CD4-positive, alpha-beta memory T cell (primary cell): ENCODE measurements at places on chromosomes 1 and 21.

DNA sequence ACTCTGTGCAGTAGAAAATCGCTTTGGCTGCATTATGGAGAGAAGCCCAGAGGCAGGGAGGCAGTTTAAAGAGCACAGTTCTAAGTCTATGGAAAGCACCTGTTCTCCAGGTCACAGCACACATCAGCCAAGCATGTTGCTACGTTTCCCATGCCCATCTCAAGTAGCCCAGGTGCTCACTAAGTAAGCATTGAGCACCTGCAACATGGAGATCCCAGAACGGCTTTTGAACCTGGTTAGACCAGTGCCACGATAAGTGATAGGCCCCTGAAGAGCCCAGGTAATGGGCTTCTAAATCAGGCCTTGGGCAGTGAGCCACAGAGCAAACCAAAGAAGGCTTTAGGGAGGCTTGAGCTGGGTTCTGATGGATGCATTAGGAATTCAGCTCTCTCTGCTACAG, 186.2 kb downstream of the C1orf94 start:
- H3K4me3 ChIP-seq = no peak overlapping the region
- DNase-seq = no peak
- H3K27ac ChIP-seq = no peak overlapping the region
- H3K4me1 ChIP-seq = no peaks in the 10 kb centered on the region
- peaks cover 4% of the 10 kb centered on the region for H3K27me3 ChIP-seq

DNA sequence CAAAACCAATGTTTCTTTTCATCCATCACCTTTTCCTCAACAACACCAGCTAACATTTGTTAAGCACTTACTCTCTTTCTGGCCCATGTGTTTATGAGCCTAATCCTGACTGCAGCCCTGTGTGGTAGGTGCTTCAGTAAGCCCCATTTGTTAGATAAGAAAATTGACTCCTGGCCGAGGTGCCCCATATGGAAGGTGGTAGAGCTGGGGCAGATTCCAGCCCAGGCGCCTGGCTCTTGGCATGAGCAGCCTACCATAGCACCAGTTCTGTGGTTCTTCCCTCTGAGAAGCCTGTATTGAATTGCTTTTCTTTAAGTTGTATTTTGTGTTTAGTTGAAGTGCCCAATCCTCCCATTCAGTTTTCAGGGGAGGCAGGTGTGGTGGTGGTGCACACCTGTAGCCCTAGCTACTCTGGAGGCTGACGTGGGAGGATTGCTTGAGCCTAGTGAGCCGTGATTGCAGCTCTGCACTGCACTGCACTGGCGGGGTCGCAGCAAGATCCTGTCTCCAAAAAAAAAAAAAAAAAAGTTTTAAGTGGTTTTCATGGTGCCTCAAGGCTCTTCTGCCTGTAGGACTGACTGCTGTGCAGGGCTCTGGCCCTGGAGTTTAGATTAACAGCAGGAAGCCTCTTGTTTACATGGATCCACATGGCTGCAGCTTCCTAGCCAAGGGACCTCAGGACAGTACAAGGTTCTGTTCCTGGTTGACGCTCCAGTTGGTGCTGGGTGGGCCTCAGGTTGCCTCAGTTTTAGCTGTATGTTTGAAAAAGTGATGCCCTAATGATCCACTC, 125.9 kb downstream of the MRPS6 start:
- H3K27me3 ChIP-seq = no peaks in the 10 kb centered on the region
- H3K36me3 ChIP-seq = no peaks in the 10 kb centered on the region
- peaks cover 34% of the 10 kb centered on the region for H3K4me1 ChIP-seq
- no peak overlapping the region for H3K27ac ChIP-seq
- no peak overlapping the region for H3K4me3 ChIP-seq

GRCh38 chr1:219697682-219698081, 84.8 kb upstream of the ZC3H11B start:
- H3K4me3 ChIP-seq = no peak overlapping the region
- no peaks in the 10 kb centered on the region for H3K36me3 ChIP-seq
- no peaks in the 10 kb centered on the region for H3K27me3 ChIP-seq
- H3K27ac ChIP-seq = no peak overlapping the region
- no peaks in the 10 kb centered on the region for H3K4me1 ChIP-seq
- no peak for DNase-seq

DNA sequence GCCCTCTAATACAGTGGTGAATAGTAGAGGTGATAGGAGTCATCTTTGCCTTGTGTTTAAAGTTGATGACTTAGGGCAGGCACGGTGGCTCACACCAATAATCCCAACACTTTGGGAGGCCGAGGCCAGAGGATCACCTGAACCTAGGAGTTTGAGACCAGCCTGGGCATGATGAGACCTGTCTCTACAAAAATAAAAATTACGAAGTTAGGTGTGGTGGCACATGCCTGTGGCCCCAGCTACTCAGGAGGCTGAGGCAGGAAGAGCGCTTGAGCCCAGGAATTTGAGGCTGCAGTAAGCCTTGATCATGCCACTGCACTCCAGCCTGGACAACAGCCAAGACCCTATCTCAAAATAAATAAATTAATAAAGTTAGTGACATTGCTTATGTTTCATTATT, 26.6 kb downstream of the CAPZA1 start:
- H3K4me1 ChIP-seq = peaks cover 51% of the 10 kb centered on the region
- no peak overlapping the region for H3K27ac ChIP-seq
- H3K4me3 ChIP-seq = no peak overlapping the region
- H3K27me3 ChIP-seq = no peaks in the 10 kb centered on the region
- no peak for DNase-seq

DNA sequence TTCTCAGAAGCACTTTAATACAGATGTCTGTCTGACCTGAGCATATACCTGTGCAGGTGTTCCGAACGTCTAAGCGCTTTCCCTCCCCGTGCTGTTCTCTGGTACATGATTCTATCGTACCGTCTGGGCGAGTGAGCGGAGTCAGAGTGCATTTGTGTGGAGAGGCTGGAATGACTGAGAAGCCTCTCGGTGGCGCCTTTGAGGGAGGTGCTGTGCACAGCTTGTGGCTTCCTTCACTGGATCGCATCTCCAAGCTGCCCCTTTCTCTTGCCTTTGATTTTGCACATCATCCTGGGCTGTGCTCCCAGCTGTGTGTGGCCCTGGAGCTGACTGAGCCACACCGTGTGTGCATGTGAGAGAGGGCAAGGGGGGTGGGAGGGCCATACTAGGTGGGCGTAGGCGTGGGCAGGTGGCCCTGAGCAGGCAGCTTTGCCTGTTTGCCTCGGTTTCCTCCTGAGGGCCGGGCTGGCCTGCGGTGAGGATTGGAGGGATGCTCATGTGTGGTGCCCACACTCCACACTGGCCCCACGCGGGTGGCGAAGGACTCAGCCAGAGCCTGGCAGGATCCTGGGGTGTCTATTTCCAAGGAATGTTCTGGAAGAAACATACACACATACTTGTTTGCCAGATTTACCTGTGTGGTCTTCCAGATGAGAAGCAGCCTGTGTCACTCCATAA, 105.3 kb downstream of the ADARB1 start:
- no peak overlapping the region for H3K27ac ChIP-seq
- peaks cover 27% of the 10 kb centered on the region for H3K36me3 ChIP-seq
- no peaks in the 10 kb centered on the region for H3K27me3 ChIP-seq
- H3K4me3 ChIP-seq = no peak overlapping the region
- no peak for DNase-seq
- no peaks in the 10 kb centered on the region for H3K4me1 ChIP-seq

GRCh38 chr1:168050307-168050706, 86.4 kb downstream of the GPR161 start:
- H3K27ac ChIP-seq = no peak overlapping the region
- H3K36me3 ChIP-seq = no peaks in the 10 kb centered on the region
- peaks cover 7% of the 10 kb centered on the region for H3K4me1 ChIP-seq
- no peaks in the 10 kb centered on the region for H3K27me3 ChIP-seq
